ENCODE measurements at places on chromosomes 3 and 15.
A peak's percentile ranks its signal among the peaks of the same experiment; 100 is the strongest.

DNA sequence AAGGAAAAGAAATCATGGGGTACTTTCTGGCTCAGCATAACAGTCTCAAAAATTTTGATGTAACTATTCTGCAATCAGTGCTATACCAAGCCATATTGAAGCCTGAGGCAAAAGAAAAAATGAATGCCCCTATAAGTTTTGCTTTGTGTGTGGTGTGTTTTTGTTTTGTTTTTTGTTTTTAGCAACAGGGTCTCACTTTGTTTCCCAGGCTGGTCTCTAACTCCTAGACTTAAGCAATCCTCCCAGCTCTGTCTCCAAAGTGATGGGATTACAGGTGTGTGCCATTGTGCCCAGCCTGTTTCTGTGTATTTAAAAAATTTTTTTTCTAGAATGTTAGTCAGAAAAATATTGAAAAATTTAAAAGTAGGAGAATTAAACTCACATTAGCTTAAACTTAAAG is 93.2 kb downstream of the ZNF280D start:
- DNase-seq, result no peak

DNA sequence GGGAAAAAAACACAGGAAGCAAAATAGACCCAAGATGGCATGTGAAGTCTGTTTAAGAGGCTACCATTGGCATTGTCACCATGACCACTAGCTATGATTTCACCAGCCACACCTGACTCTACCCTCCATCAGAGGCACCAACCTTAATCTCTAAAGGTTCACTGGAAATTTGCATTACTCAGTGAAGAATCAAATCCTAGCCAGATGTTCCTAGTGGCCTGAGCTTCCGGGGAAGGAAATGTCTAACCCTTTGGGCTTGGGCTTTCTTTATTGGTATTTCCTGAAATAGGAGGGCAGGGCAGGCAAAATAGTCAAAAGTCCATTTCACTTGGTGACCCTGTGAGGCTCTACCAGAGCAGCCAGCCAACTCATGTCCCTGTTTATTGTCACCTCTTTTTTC is 110.9 kb upstream of the PHLDB2 start:
- DNase-seq, result no peak

DNA sequence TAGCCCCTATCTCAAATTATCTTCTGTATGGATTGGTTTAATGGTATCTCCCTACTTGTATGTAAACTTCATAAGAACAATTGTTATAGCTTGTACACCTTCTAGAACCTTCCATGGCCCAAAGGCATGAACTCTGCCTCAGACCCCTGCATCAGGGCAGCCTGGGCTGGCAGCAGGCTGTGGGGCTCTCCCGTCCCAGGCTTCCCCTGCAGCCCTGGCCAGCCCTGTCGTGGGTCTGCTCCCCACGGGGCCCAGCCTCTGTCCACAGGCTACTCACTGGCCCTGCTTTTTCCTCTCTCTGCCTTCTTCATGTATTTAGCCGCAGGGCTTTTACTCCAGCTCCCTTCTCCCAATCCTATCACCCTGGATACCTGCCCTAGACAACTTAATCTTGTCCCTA is 4.4 kb downstream of the SCN5A start:
- DNase-seq, result peak; percentile 3

DNA sequence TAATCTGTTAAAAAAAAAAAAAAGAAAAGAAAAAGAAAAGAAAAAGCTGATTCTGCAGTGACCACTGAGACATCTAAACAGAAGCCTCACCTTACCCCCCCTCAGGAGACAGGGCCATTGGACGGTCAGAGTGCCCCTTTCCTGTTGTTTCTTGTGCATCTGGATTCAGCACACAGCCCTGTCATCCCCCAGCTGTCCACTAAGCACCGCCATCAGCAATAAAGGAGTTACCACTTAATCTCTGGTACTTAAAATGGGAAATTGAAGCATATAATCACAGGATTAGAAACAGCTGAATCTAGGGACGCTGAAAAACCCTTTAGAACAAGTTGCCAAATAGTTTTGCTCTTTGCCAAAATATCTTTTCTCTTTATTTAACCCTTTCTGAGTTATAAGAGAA is 62.5 kb downstream of the TRIM69 start:
- DNase-seq, result no peak

GRCh38 chr3:72011485-72011884 is 226.5 kb upstream of the PROK2 start:
- no peak for DNase-seq

DNA sequence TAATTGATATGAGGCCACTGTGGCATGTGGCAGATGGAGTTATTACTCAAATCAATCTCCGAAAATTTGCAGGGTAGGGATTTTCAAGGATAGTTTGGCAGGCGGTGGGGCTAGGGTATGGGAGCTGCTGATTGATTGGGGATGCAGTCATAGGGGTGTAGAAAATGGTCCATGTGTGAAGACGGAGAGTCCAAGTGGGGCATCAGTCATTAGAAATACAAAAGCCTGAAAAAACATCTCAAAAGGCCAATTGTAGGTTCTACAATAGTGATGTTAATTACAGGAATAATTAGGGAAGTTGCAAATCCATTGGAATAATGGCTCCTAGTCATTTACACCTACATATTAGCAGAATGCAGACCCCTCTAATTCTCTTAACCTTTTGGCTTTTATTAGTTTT is 4.9 kb downstream of the LEKR1 start:
- DNase-seq, result no peak

DNA sequence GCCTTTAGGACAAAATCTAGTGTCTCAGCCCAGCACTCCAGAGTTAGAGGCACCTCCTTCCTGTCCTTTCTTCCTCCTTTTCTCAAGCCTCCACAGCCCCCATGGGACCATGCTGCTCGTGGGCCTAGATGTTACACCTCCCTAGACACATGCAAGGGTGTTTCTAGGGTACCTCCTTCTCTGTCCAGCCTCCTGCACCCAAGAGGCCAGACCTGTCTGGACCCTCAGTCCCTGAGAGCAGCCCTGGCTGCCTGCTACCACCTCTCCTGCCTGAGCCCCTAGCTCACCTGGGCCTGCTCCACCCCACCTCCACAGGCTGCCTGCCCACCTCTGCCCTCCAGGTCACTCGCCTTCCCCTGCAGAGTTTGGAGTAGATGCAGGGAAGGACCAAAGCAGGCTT is 5.2 kb downstream of the LOXL1 start:
- DNase-seq, result no peak

- DNase-seq, result no peak
These were observed 2.7 kb downstream of the UQCC5 start for GRCh38 chr3:52539010-52539653.

- peak; percentile 57 for DNase-seq
These were observed 466 bp downstream of the NFKBIZ start for GRCh38 chr3:101849714-101850245.

- no peak for DNase-seq
These were observed 93.8 kb upstream of the ICE2 start for GRCh38 chr15:60572541-60573421.

DNA sequence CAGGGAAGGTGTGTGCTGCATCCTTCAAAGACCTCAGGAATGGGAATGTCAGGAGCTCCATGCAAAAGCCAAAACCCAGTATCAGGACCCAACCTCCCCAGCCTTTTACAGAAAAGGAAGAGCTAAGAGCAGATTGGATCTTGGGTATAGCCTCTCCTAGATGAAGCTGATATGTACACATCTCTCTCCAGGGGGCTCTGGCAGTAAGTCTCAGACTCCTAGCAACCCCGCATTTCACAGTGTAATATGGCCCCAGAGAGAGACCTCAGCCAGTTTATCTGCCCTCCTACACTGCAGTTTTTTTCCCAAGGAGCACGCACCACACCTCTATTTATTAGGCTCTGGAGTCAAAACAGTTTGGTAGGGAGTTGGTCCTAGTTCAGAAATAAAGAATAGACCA is 88.2 kb downstream of the RBPMS2 start:
- DNase-seq, result no peak

GRCh38 chr3:19945534-19945933 is 1.4 kb upstream of the RAB5A start:
- no peak for DNase-seq

GRCh38 chr3:100389025-100389424 is 11.9 kb downstream of the TOMM70 start:
- DNase-seq, result no peak

- DNase-seq, result no peak
These were observed 60.3 kb upstream of the TRA2B start for GRCh38 chr3:185998136-185998535.

GRCh38 chr3:152695840-152696239 is 139.1 kb upstream of the P2RY1 start:
- DNase-seq, result no peak

DNA sequence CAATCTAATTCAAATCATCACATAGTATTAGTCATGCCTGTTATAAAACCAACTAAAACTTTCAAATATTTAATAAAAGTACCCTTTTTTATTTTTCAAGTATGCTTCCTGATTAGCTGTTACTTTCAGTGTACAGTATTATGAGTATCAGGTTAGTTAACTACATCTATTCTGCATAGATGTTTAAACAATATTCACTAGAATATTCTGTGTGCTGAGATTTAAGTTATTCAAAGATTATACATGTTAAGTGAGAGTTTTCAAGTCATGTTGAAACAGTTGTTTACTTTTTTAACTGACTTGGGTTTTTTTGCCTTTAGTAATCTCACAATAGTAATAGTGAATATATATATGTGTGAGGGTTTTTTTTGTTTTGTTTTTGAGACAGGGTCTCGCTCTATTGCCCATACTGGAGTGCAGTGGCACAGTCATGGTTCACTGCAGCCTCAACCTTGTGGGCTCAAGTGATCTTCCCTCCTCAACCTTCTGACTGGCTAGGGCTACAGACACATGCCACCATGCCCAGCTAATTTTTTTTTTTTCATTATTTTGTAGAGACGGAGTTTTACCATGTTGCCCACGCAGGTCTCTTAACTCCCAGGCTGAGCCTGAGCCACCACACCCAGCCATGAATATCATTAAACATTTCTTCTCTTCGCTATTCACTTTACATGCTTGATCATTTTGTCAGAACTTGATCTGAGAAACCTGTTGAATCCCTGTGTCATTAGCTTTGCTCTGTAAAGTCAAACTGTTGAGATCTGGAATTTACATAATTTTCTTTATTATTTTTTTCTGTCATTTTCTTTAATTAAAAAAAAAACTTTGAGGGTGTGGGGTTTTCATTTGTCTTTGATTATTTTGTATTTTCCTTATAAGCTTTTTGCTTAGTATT is 286.2 kb upstream of the UBE2E1 start:
- no peak for DNase-seq

- no peak for DNase-seq
These were observed 16.0 kb upstream of the VGLL3 start for GRCh38 chr3:87006844-87007439.

DNA sequence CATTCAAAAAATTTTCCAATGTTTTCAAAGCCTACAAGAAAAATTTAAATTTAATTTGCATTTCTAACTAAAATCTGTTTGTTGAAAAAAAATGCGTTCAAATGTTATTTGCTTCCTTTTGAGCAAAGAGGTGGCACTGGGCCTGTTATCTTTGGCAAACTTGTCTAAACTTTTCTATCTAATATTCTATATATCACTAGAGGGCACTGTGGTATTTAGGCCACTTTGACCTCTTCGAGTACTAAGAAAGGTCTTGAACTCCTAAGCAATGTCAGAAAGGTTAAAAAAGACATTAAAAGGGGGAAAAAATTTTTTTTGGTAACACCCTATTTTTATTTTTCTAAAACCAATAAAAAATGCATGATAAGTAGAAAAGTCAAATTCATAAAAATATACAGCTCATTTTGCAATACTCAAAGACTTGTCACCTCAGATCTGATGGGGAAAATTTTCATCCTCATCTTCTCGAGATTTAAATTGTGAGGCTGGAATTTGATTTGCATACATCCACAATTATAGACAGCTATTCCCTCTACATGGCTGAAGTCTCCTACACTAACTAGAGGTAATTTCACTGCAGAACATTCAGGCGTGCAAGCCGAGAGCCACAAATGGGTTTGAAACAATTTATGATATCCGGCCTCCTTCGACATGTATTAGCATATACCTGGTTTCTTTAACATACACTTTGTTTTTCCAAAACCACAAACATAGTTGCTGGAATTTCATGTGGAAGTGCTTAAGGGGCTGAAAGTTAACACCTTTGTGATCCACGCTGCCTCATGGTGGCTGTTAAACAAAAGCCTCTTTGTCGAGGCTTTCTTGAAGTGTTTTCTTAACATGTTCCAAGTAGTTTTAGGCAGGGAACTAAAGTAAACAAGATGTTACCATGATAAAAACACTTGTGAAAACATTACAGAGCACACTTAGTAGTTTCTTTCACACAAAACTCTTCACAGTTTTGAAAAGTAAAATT is 576.4 kb downstream of the FOXP1 start:
- DNase-seq, result no peak

DNA sequence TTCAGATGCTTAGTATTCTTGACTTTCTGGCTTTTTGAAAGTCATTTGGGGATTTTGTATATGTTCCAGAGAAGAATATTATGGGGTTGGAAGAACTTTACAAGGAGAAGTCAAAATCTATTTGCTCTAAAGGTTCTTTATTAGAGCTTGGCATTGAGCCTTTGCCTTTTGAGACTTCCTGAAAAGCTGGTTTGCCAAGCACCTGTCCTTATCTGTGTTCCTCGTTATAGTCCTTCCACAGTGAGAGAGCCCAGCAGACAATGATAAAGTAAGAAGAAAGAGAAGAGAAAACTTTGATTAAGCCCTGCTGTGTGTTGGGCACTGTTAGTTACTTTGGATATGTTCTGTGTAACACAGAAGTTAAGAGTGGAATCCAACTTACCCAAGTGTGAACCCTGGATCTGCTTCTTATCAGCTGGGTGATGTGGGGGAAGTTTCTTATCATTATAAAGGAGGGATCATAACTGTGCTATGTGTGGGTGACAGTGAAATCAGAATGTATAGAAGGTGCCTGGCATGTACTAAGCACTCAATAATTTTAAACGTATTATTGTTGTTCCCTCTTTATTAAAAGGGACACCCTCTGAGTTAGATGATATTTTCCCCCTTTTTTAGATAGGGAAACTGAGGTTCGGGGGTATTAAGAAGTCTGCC is 44.3 kb upstream of the POLR2M start:
- DNase-seq, result no peak

DNA sequence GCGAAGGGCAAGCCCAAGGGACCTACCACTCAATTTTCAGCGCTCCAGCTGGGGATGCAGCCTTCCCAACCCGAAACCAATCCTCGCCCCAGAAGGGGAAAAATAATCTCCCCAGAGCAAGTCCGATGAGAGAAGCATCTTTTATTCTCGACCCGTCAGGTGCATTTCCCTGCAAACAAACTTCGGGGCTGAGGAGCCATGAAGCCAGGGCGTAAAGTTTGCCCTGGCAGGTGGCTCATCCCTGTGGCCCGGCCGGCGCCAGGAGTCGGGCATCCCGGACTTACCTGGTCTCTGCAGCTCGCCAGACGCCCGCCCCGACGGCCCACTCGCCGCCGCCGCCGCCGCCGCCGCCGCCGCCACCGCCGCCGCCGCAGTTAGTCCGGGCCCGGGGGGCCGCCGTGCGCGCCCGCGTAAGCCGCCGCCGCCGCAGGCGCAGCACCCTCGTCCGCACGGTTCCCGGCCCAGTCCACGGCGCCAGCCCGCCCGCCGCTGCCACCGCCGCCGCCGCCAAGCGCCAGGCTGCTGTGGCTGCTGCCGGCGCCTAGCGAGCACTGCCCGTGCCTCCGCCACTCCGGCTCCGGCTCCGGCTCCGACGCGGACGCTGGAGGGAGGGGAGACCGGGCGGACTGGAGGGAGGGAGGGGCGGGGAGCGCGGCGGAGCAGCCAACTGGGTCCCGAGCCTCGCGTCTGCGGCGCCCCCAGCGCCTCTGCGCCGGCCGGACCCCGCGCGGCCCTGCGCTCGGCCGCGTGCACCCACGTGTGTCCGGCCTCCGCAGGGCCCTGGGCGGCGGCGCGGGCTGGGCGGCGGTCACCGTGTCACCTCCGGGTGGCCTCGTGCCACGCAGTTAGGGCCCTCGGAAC is at the start of gene CNTN3:
CNTN3 (minus strand) TSS at position 553 of the 861 bp plus-strand sequence. CDS start 93,547 bp downstream, outside the sequence.
- DNase-seq, result no peak

All from activated CD4-positive, alpha-beta T cell treated with anti-CD3 and anti-CD28 coated beads for 1 hour (primary cell).